Keratinocyte (primary cell): ENCODE measurements at places on chromosomes 5 and 9.

DNA sequence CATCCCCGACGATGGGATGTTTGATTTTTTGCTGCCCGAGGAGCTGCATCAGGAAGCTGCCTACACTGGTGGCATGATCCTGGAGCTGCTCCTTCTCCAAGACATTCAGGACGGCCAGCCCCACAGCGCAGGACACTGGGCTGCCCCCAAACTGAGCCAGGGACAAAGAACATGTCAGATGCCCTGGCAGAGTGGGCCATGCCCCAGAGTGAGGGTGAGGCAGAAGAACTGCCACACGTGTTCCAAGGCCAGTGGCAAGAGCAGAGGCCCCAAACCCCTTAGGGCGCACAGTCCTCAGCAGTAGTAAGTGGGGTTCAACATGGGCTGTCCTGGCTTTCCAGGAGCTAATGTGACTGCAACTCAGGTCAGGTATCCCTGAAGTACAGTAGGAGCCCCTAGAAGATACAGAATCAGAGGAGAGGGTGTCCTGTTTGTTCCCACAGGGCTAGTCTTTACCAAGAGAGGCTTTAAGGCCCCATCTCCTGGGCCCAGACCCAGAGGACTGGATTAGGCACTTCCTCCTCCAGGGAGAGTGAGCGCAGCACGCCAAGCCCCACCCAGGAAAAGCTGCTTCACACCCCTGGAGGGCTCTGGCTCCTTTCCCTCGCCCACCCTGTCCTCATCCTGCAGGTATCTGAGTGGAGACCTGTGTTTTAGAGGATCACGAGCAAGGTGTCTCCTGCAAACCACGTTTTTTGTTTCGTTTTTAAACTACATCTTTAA lies 11.1 kb downstream of the HNRNPAB start:
- DNase-seq, result no peak

GRCh38 chr9:18106006-18106560 lies 367.9 kb upstream of the ADAMTSL1 start:
- no peak for DNase-seq

GRCh38 chr9:132582786-132583583 lies 579 bp downstream of the BARHL1 start:
- no peak for DNase-seq

DNA sequence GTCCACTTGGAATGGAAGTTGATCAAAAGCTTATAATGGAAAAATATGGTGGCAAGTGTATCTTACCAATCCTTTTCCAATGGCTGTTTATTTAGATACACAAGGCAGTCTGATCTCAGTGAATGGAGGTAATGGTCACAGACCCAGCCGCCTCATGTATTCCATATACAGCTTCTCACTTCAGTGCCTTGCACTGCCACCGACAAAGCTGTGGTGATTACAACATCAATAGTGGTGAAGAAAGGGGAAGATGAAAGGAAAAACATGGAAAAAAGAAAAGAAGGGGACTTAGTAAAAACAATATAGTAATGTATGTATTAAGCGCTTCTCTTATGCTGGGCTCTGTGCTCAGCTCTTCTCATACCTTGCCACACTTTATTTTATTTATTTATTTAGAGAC lies 297.3 kb upstream of the RASA1 start:
- no peak for DNase-seq

DNA sequence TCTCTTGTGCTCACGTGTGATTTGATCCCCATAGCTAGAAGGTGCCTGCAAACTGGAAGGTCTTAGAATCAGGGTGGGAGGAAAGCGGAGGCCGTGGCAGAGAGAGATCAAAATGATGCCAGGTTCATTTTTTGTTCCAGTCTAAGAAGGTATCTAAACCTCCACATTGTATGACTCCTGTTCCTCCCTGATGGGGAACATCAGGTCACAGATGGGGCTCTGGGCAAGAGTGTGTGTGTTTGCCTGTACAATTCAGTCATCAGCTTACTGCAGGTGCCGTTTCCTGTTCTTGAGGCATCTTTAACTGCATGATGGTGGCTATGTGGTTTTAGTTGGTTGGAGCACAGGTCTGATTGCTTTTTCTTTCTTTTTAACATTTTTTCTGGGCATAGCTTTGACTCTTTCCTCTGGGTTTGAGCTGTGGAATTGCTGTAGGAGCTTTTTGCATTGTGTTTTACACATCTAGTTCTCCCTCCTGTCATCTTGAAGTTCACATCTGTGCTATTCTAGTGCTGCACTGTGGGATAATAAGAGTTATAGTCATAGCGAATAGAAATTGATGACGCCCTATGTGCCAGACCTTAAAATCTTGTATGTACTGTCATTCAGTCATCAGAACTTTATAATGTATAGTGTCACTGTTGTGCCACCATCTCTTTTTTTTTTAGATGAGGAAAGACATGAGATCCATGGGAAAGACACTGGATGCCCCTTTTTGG lies 30.8 kb downstream of the ARHGAP26 start:
- no peak for DNase-seq

DNA sequence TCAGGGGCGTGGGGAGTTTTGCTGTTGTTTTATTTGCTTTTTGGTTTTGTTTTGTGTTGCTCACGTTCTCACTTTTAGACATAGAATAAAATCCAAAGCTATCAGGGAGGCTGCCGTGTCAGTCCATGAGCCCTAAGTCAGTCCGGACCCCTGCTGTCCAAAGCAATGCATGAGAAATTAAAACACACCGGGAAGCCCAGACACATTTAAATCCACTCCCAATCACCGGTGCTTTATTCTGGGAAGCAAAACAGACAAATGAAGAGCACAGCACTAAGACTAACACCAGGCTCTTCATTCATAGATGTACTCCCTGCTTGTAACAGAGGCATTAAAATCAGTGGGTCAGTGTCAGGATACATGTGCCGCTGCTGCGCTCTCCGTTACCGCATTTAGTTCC lies 180.9 kb downstream of the IRX2 start:
- DNase-seq, result no peak

DNA sequence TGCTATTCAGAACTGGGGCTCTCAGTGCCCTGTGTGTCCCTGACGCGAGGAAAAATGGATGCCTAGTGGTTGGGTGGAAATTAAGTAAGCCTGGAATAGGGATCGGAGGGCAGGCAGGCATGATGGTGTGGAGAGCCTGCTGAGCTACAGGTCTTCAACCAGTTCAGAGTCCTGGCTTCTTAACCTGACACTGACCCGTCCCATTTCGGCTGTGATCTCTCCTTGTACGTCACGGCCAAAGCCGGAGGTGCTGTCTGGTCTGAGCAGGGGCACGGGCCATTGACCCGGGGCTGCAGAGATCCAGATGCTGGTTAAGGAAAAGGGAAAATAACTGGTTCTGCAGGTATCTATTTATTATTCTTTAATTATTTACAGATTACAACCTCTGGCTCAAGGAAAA lies 27.9 kb downstream of the RHOBTB3 start:
- DNase-seq, result no peak

GRCh38 chr5:61965069-61965468 lies 340.9 kb upstream of the KIF2A start:
- no peak for DNase-seq

DNA sequence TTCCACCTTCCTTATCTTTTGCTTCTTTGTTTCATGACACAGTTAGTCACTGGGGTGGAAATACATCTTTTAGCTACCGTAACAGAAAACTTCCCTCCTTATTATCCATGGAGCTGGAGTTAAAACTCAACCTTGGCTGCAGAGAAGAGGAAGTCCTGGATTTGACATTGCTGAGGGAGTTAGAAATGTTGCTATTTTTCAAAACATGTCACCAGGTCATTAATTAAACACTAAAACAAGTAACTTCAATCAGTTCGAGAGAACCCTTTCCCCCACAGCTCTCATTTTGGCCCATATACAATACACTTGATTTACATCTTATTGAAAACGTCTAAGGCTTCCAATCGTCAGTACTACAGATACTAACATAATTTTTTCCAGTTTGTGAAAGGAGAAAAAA lies 237.9 kb upstream of the CD180 start:
- DNase-seq, result no peak

DNA sequence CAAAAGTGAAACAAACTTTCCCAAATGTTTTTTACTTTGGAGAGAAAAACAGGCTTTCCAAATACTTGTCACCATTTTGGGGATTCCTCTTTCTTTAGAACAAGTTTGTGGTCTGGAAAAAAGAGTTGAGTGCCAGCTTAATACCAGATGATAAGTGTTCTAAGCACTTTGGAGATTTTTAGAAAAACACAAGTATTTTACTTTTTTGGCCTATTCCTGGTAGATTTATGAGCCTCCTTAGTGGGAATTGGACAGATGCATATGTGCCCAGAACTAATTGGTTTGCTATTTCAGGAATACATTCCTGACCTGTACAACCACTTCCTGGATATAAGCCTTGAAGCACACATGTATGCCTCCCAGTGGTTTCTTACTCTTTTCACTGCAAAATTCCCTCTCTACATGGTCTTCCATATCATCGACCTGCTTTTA lies 40.5 kb downstream of the GPR21 start:
- no peak for DNase-seq

DNA sequence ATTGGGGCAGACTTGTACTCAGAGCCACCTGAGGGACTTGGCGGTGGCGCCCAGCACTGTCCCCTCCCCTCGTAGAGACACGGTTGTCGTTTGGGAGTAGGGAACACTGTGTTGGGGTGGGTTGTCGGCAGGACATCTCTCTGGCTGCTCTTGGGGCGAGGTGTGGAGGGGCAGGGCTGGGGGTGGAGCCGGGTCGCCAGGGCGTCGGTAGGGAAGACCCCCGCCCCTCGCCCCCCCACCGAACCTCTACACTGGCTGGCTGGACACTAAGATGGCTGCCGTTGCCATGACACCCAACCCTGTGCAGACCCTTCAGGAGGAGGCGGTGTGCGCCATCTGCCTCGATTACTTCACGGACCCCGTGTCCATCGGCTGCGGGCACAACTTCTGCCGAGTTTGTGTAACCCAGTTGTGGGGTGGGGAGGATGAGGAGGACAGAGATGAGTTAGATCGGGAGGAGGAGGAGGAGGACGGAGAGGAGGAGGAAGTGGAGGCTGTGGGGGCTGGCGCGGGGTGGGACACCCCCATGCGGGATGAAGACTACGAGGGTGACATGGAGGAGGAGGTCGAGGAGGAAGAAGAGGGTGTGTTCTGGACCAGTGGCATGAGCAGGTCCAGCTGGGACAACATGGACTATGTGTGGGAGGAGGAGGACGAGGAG lies 778 bp downstream of the TRIM41 start:
- no peak for DNase-seq

DNA sequence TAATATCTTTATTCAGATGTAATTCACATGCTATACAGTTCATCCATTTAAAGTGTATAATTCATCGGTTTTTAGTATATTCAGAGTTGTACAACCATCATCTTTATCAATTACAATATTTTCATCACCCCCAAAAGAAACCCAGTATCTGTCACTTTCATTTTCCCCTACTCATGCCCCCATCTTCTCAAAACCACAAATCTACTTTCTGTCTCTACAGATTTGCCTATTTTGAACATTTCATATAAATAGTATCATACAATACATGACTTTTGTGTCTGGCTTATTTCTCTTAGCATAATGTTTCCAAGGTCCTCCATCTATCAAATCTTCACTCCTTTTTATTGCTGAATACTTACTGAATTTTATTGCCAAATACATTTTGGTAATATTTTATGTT lies 305.1 kb upstream of the SGCD start:
- DNase-seq, result no peak

- no peak for DNase-seq
These were observed 166.5 kb upstream of the RORB start for GRCh38 chr9:74330487-74331214.

DNA sequence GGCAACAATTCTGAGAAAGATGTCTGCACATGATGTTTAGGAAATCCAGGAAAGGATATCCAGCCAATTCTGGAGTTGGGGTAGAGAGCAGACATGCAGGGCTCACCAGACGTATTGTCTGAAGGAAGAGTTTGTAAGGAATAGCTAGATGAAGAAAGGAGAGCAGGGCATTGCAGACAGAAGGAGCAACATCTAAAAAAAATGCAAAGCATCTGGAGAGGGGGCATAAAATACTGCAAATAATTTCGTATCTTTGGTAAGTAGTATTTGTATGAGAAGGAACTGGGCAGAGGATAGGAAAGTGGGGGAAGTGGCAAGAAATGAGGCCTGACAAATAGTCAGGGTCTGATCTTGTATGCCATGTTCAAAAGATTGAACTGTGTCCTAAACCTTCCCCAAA lies 74.8 kb downstream of the MACIR start:
- DNase-seq, result no peak

- no peak for DNase-seq
These were observed 11.4 kb downstream of the ABO start for GRCh38 chr9:133263557-133263956.

GRCh38 chr5:170471551-170472178 lies 32.2 kb upstream of the KCNIP1 start:
- no peak for DNase-seq

- no peak for DNase-seq
These were observed 374.2 kb upstream of the TYRP1 start for GRCh38 chr9:12318732-12319685.

DNA sequence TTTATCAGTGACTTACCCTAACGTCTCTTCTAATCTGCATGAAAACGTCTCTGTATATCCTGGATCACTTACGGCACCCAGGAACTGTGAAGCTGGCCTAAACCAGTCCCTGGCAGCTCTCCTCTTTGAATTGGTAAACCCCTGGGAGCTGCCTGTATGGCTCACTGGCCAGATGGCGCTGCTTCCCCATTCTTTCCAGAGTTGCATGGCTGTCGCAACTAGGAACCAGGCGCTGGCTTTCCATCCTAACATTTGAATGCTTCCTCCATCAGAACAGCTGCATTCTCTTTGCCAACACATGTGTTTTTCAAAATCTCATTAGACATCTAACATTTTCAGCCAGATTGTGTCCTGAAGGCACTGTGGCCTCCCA lies 8.0 kb upstream of the PCA3 start:
- no peak for DNase-seq

DNA sequence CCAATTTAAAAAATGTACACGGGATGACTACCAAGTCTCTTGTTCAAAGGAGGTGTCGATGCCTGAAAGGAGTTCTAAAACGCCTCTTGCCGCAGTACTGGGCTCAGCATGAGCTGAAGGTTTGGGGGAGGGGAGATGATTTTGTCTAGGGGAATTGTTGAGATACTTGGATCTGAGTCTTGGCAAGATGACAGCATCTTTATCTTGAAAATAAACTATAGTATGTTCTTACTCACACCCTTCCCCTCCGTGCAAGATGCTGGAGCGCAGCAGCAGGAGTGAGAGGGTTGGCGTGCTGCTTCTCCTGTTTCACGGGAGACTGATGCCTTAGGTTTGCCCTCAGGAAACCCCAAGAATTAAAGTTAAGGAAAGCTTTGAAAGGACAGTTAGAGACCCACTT lies 47.3 kb downstream of the FAM78A start:
- no peak for DNase-seq
